ENCODE measurements at places on chromosomes 12 and 14. TPM values are rescaled to one million over a fixed set of nuclear protein-coding genes. Genes with fewer than 3 reads are reported as not detected.

Gene MAP3K9
- 11.2 TPM for total RNA-seq

Gene PSEN1
- 53.4 TPM for total RNA-seq

GRCh38 chr12:105738051-105738450 lies 400.7 kb downstream of the NUAK1 start:
- no peak for DNase-seq

- DNase-seq = no peak
These were observed 17.1 kb downstream of the TESPA1 start for GRCh38 chr12:54967461-54967860.

GRCh38 chr12:3371018-3371417 lies 120.0 kb upstream of the PRMT8 start:
- DNase-seq = no peak

Gene KCNJ8
- 4.6 TPM for total RNA-seq

- DNase-seq = no peak
These were observed 50.9 kb upstream of the GPR68 start for GRCh38 chr14:91295276-91295845.

Gene PKP2
- 3.6 TPM for total RNA-seq

Gene RAB35
- 54.1 TPM for total RNA-seq

Gene ITGA5
- total RNA-seq = 22.0 TPM

DNA sequence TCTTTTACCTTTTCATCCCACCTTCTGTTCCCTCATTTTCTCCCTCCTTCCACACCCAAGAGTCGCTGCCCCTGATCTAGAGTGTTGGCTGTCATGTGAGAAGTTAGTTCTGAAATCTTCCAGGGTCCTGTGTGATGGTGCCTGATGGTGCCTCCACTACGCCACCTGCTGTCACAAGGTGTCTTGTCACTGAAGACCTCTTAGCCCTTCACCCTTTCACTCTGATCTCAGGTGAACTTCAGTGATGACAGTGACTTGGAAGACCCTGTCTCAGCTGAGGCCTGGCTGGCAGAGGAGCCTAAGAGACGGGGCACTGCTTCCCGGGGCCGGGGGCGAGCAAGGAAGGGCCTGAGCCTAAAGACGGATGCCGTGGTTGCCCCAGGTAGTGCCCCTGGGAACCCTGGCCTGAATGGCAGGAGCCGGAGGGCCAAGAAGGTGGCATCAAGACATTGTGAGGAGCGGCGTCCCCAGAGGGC lies 7.6 kb upstream of the PFDN5 start:
- DNase-seq = peak; percentile 56

Gene KIF5A
- total RNA-seq = 16.9 TPM

- DNase-seq = no peak
These were observed 434.1 kb downstream of the NOVA1 start for GRCh38 chr14:26163761-26164160.

- no peak for DNase-seq
These were observed 261.7 kb upstream of the CRY1 start for GRCh38 chr12:107355004-107355565.

Gene IFNG
- not detected for total RNA-seq

- DNase-seq = no peak
These were observed 20.9 kb upstream of the DHRS4 start for GRCh38 chr14:23932639-23933038.

Gene SERPINA4
- not detected for total RNA-seq

Gene EGLN3
- total RNA-seq = 0.89 TPM

DNA sequence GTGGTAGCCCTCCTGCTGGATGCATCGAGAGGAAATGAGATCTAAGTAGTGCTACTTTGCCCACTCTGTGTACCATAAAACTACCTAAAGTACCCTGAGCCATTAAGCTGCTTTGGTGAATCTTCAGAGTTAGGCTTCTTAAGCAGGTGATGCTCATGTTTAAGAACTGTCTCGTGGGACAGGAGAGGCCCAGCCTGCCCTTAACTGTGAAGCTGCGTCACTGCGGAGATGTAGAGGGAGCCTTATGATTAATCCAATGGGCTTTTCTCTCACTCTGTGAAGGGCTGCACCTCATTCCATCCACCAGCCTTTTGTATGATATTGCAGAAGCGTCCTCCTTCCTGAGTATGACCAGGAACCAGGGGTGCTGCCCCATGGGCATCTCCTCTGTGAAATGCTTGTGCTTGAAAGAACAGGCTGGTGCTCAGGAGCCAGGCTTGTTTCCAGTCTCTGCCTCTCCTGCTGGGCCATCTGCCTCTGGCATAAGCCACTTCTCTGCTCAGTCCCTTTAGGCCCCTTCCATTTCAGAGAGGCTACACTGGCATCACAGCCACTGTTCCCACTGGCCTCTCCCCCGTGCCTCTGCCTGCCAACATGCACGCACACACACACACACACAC lies 6.8 kb upstream of the CCDC177 start:
- DNase-seq = no peak

DNA sequence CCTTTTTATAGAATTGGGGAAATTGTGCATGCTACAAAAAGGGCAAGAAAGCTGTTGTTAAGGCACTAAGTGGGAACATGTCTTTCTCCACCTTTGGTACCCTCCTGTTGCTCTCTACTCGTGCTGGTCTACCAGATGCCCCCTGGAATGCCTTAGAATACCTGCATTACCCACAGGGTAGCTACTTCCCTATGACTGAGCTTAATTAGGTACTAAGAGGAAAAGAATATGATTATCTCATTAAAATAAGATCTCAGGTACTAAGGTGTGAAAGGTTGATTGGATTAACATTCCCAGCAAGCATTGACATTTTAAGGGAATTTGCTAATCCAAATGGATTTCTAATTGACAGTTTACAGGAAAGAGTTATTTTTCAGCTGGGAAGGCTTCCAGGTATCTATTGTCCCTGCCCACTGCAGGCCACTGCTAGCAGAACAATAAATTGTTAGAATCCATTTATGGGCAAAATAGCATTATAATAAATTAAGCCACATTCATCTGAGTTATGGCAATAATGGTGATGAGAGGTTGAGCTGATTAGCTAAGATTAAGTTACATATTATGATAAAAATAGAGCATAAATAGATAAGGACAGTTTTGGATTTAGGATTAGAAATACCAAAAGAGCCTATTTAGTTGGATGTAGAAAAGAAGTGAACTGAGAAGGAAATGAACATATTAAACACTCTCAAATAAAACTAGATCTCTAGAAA lies 67.8 kb upstream of the GRIP1 start:
- DNase-seq = no peak

Gene TAS2R50
- 1.0 TPM for total RNA-seq

- DNase-seq = no peak
These were observed 34.2 kb downstream of the TMPO start for GRCh38 chr12:98549371-98550110.

Gene KIF26A
- 15.2 TPM for total RNA-seq

DNA sequence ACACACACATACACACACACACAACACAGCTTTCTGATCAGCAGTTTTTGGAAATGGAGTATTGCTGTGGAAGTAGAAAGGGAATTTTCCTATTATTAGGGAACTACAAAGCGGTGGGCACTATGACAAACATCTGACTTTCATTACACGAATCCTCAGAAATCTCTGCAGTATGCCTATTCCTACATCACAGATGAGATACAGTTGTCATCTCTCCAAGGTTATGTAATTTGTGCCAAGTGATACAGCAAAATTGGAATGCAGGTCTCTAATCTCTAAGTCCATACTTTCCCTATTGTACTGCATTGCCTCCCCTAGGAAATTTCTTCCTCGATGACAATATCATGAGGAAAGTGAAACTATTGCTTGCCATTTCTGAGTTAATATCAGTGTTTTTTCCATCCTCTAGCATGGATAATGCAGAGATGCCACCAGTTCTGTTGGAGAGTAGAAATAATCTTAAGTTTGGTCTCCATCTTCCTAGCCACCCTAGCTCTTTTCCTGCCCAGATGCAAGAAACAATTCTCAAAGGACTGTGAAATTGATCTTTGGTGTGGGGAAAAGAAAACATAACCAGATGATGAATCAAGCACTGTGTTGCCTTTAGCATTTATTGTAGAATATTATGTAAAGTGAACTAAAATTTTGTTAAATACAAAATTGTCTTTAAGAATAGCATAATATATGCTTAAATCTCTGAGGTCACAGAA lies 94.7 kb downstream of the ERGIC2 start:
- DNase-seq = no peak

GRCh38 chr12:65747338-65747737 lies 76.9 kb upstream of the HMGA2 start:
- no peak for DNase-seq

Gene EPYC
- not detected for total RNA-seq

GRCh38 chr12:105485921-105486320 lies 155.4 kb downstream of the C12orf75 start:
- DNase-seq = no peak

DNA sequence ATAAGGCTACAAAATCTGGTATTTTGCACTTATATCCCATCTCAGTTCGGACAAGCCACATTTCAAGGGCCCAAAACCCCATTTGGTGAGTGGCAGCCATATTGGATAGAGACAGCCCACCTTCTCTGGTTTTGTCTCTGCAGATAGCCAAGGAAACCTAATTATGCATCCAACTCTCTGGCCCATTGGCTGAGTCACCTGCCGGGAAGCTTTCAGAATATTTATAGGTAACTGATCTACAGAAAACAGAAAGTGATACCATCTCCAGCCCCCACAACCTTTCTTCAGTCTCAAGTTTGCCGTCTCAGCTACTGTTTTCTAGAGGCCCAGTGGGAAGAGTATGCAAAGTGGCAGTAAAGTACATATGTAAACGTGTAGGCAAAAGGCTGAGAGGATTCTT lies 33.7 kb upstream of the PPP1CC start:
- no peak for DNase-seq

GRCh38 chr12:2693244-2693860 lies 101.4 kb upstream of the FKBP4 start:
- DNase-seq = no peak

DNA sequence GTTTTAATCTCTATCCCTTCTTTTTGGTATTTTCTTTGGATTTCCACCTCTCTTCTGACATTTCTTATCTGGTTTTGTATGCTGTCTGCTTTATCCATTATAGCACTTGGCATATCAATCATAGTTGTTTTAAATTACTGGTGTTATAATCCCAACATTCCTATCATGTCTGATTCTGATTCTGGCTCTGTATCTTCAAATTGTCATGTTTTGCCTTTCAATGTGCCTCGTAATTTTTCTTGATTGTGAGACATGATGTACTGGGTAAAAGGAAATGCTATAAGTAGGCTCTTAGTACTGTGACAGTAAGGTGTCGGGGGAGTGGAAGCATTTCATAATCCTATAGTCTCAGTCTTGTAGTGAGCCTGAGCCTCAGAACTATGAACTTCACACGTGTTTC lies 729.3 kb upstream of the NOVA1 start:
- no peak for DNase-seq

DNA sequence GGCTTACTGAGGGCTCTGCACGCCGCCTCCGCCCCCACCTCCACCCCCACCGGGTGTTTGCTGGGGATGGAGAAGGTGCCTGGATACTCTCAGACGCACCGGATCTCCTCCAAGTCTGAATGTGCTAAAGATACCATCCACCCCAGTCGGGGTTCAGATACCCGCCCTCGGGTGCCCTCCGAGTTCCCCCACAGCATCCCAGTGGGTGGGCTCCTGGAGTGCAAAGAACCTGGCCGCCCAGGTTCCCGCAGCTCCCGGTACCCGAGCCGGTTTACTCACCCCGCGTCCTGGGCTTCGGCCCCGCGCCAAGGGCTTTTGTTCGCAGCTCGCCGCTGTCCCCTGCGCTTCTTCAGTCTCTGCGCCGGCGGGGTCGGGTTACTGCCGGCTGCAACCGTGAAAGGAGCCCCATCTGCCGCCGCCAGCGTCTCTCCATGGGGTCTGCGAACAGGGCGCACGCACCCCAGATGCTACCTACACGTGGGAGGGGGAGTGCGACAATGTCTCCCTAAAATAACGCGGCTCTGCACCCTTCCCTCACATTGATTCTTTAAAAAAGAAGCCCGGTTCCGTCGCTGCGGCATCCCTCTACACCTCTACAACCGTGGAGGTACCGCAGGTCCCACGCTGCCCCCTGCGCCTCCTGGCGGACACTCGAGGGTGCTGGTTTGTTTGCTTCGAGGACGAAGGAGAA lies at the start of gene CCDC177:
Gene CCDC177 (minus strand): TSS at position 609 of the 691 bp plus-strand sequence. CDS start 1,249 bp downstream, outside the sequence.
- peak; percentile 74 for DNase-seq

DNA sequence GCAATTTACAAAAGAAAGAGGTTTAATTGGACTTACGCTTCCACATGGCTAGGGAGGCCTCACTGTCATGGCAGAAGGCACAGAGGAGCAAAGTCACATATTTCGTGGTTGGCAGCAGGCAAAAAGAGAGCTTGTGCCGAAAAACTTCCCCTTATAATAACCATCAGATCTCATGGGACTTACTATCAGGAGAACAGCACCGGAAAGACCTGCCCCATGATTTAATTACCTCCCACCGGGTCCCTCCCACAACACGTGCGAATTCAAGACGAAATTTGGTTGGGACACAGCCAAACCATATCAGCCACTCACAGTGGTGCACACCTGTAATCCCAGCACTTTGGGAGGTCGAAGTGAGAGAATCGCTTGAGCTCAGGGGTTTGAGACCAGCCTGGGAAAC lies 68.5 kb downstream of the FBXL14 start:
- DNase-seq = no peak

Measured in neural crest cell (in vitro differentiated cells).